ENCODE measurements at places on chromosomes 5 and 9.

DNA sequence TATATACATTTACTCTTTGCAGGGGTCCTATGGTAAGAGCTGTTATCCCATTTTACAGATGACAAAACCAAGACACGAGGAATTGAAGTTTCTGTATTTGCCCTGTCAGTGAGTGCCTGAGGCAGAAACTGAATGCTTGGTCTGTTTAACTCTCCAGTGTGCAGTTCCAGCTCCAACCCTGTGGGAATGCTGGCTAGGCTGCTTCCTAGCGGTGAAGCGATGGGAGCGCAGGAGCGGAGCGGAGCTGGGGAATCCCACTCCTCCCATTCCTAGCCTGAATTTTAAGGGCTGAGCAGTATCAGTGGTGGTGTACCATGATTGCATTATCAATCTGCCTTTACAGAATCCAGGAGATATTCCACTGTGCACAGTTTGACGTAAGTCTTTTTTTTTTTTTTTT lies 202.3 kb downstream of the LRRC70 start:
- DNase-seq: no peak

DNA sequence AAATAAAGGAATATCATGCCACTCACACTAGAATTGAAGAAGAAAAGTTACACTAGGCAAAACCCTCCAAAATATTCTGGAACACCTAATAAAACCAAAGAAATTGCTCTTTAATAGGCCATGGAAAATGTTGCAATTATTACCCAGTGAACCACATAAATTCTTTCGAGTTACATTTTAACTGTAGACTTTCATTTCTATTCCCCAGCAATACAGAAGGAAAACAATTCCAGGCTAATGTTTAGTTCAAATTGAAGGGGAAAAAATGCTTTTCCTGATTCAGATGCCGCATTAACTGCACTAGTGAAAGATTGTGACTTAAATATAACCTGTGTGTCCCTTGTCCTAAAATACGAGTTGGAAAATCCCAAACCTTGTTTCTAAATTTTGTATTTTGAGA lies 439.3 kb upstream of the ADAMTS16 start:
- no peak for DNase-seq

DNA sequence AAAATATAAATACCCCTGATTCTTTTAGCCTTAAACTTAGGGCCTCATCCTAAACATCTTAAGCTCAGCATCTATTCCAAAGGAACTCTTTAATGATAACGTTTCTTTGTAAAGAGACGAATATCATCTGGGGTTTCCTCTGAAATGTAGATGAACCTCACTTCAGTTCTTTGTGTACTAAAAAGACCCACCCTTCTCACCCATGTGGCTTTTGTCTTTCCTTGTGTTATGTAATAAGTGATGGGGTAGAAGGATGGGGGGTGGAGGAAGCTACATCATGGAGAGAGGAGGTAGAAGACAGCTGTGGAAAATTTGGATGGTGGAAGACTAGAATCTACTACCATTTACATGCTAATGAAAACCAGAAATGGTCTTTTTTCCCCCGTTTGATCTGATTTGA lies 111.0 kb downstream of the NDUFS4 start:
- DNase-seq: no peak

GRCh38 chr5:94928891-94929290 lies 310.4 kb downstream of the SLF1 start:
- DNase-seq: no peak

DNA sequence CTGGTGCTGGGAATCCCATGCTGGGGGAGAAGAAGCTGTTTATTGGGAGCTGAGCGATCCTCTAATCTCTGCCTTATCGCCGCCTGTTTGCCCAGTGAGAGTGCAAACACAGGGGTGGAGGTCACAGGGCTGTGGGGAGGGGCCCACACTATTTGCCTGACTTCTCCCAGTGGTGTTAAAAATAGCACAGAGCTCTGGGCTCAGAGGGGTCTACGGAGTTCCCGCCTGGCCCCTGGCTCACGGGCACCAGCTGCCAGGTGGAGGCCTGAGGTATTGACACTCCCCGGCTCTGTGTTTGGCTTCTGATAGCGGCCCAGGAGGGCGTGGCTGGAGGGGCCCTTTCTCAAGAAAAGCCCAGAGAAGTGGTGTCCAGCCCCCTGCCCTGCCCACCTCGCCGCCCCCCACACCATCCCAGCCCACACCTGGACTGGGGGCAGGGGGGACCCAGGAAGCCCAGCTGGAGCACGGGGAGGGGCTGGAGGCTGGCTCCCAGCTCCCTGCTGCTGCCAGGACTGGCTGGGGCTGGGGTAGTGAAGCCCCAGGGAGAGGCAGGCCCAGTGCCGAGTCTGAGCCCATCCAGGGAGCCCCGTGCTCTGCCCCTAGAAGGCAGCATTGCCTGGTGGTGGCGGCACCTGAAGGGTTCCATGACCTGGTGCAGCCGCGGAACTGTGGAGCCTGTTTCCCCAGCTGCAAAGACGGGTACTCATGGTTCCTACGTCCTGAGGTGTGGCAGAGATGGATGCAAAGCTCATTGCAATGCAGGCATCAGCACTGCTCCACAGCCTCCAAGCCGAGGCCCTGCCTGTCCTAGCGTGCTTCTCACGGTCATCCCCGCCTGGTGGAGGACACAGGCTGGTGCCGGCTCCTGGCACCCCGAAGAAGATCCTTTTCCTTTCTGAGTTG lies 35.7 kb upstream of the EGFL7 start:
- no peak for DNase-seq

DNA sequence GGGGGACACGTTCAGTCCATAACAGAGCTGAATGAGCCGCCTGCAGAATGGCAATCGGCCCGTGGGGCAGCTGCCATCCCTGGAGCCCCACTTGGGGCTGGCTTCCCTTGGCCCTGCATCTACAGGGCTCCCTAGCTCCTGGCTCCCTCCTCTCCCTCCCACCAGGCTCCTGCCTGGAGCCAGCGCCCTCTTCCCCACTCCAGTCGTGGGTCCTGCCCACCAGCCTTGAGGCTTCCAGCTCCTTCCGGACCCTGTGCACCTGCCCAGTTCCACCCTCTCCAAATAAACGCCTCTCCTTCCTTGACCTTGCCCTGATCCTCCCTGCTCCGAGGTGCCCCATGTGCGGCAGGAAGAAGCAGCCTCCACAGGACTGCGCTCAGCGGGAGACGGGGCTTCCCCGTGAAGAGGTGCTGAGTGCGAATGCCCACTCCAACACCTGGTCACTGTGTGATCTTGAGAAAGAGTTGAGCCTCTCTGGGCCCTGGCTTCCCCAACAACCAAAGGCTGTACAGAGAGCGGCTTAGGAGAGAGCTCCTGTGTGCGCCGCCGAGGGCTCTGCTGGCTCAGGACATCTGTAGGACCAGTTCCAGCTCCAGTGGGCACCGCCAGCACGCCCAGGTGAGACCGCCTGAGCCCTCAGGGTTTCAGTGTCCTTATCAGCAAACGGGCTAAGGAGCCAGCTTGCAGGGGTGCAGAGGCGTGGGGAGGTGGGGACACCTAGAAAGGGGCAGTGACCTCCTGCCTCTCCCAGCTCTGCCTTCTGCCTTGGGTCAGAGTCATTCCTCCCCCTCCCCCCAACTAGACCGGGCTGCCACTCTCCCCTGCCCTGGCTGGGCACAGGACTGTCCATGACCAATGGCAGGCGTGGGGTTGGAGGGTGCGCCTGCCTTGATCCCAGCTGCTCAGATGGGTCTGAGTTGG lies 12.1 kb downstream of the C9orf50 start:
- no peak for DNase-seq

GRCh38 chr9:113125386-113126035 lies 25.3 kb upstream of the SLC31A2 start:
- DNase-seq: no peak

DNA sequence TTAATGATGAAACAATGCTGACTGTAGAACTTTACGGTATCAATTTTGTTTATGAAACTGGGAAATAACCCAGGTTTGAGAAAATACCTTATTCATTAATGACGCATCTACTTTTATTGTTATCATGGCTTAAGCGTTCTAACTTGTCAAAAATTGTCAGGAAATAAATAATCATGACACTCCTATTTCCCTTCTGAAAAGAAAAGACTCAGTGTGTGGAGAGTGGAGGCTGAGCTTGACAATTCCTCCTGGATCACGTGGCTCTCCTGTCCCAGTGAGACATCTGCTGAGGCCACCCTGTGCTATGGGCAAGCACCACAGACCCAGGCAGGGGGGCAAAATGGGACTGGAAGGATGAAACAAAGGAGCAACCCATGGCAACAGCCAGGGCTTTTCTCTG lies 466.4 kb downstream of the ZNF608 start:
- DNase-seq: no peak

All from stimulated activated CD8-positive, alpha-beta memory T cell treated with anti-CD3 and anti-CD28 coated beads, Interleukin-15, amount 100 ng/mL, for 24 hours (primary cell).